ENCODE measurements at places on chromosomes 5 and 9.

- no peak for DNase-seq
Measured at GRCh38 chr9:86902991-86903733, 44.1 kb downstream of the GAS1 start.

DNA sequence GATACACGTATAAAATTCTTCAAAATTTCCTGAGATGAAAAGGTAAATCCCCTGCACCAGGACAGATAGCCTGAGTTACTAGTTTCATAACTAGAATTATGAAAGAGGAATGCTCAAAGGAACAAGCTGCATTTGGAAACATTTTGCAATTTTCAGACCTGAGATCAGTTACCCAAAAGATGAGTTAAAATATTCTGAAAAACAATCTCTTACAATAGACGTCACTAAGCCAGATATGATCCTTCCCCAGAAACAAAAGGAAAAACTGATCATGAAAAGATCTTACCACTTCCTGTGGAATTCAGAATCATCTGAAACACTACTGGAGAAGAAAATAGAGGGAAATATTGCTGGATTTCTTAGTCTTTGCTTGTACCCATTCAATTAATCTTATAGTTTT lies 204.7 kb downstream of the ARRDC3 start:
- DNase-seq, result no peak

DNA sequence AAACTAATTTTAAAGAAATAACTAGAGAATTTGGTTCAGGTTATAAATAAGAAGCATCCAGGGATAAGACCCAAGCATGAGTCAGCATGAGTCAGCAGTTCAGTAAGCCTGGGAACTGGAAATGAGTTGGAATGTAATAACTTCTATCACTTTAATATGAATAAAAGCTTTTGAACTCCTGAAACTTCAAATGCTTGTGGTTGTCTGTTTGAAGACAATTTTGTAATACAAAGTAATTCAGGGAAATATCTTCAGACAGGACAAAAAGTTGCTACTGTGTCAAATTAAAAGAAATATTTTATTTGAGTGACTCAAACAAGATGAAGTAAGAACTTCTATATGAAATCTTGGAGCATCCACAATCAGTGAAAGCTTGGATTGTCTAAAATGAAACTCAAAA lies 331.2 kb upstream of the DAB2 start:
- DNase-seq, result no peak

DNA sequence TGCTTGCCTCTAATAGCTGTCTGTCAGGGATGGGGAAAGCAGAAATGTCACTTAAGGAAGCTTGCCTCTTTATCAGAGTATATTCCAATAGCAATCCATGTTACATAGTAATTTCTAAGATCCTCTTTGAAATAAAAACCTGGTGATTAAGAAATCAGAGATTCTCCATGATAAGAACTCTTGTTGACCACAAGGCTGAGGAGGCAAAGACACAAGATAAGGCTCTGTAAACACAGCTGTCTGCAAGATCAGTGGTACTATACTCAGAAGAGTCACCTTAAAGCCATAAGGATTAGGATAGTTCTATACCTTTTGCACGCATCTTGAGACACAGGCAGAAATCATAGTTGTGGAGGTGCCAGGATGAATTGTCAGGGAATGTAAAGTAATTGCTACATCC lies 40.3 kb downstream of the HEXB start:
- DNase-seq, result no peak

GRCh38 chr5:83586874-83587776 lies 115.6 kb downstream of the VCAN start:
- no peak for DNase-seq

GRCh38 chr9:34374339-34374738 lies 2.4 kb downstream of the MYORG start:
- no peak for DNase-seq
